GM23248 (cell line): ENCODE measurements at places on chromosomes 6 and 20. TPM values are rescaled to one million over a fixed set of nuclear protein-coding genes. Genes with fewer than 3 reads are reported as not detected.

- DNase-seq = peak; percentile 78
- H3K36me3 ChIP-seq = 0 out of 2 replicates have a peak, but pooled peaks cover 3% of the 10 kb centered on the region
- H3K4me1 ChIP-seq = no peaks in the 10 kb centered on the region
- no peak overlapping the region for H3K4me3 ChIP-seq
- no peaks in the 10 kb centered on the region for H3K27me3 ChIP-seq
Observed at GRCh38 chr6:155248008-155249001, 15.5 kb upstream of the CLDN20 start.

- H3K27ac ChIP-seq = no peak overlapping the region
- H3K27me3 ChIP-seq = no peaks in the 10 kb centered on the region
- DNase-seq = peak; percentile 22
- no peak overlapping the region for H3K4me3 ChIP-seq
- H3K4me1 ChIP-seq = peaks cover 4% of the 10 kb centered on the region; the same call in 1 of the 2 replicates
Observed at GRCh38 chr6:168216751-168217191, 102.8 kb downstream of the DACT2 start.

DNA sequence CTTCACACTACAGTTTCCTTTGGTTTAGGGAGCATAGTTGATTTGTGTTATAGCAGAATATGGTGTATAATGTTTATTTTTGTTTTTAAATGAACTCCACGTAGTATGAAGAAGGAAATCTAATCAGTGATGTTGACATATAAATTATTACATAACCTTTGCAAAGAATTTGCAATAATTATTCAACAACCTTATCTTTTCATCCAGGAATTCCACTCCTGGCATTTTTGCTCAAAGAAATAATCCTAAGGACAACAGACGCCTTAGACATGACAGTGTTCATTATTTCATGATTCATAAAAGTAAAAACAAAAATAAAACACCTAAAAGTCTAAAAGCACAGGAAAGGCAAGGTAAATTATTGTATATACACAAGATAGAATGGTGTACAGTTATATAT lies 229.2 kb downstream of the EPM2A start:
- H3K27ac ChIP-seq = no peak overlapping the region
- H3K4me3 ChIP-seq = no peak overlapping the region
- no peaks in the 10 kb centered on the region for H3K4me1 ChIP-seq
- no peaks in the 10 kb centered on the region for H3K27me3 ChIP-seq
- no peaks in the 10 kb centered on the region for H3K36me3 ChIP-seq

DNA sequence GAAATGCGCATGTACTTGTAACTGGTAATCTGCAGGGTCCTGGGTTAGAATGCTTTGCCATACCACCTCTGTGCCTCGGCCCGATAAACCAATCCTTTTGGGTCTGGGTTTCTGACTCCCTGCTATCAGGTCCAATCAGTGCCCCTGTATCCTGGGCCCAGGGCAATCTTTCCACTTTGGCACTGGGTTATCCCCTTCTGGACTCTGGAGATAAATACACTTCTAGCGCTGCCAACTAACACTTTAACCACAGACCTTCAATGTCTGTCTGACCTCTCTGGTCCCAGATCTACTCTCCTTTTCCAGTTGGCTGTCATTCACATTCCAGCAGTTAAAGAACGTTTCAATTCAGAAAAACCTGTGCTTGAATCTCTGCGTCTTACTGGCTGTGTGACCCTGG lies 55.3 kb downstream of the DNAAF9 start:
- H3K27ac ChIP-seq = no peak overlapping the region
- no peak overlapping the region for H3K4me3 ChIP-seq
- H3K36me3 ChIP-seq = 0 out of 2 replicates have a peak, but pooled peaks cover 10% of the 10 kb centered on the region
- H3K27me3 ChIP-seq = no peaks in the 10 kb centered on the region
- no peak for DNase-seq

Gene MUC21
- total RNA-seq = not detected in 2 replicates
